ENCODE measurements at places on chromosomes 2 and 18.

DNA sequence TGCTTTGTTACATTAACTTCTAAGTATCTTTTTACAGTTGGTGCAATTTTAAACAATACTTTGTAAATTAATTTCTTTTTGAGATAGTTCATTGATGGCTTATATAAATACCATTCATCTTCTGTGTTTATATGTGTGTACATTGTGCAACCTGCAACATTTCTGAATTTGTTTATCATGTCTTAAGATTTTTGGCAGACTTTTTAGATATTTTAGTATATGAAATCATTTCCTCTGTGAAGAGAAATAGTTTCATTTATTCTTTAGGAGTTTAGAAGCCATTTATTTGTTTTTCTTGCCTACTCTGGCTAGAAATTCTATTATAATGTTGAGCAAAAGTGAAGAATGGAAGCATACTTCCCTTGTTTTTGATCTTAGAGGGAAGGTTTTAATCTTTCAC, 337.8 kb upstream of the DSEL start:
- no peak for DNase-seq

DNA sequence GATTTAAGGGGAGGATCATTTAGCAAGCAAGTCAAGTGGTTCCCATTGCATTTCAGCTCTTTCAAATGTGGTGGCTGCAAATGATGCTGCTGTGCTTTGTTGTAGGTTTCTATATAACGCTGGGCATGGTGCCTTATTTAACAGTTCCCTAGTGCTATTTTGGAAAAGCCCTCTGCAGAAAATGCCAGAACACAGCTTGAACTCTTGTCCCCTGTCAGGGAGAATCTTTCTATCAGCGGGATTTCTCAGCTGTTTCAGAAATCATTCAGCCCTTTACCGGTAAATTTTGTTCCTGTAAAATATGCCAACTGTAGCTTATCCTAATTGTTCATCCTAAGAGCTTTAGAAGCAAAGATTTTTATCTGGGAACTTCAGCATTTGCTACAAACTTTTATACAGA, 77.8 kb upstream of the DTNA start:
- no peak for DNase-seq

DNA sequence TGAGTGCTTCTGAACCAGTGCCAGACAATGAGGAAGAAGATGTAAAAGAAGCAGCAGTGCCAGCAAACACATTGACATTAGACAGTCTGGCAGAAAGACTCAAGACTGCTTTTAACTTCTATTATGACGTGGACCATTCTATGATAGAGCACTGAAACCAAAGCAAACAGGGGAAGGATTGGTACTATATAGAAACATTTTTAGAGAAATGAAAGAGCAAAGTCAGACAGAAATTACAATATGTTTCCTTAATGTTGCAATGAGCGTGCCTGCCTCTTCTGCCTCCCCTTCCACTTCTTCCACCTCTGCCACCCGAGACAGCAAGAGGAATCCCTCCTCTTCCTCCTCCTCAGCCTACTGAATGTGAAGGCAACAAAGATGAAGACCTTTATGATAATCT, 39.7 kb downstream of the DHX57 start:
- no peak for DNase-seq

DNA sequence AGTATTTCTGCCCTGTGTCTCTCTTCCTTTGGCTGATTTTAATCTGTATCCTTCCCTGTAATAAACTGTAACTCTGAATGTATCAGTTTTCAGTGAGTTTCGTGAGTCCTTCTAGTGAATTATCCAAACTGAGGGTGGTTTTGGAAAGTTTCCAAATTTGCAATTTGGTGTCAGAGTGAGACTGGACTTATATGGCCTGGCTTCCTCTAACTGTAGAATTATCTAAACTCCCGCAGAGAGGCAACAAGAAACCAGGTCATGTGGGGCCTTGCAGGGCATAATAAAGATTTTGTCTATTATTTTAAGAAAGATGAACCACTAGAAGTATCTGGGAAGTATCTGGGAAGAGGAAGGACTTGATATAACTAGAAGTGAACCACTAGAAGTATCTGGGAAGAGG, 95.3 kb upstream of the RNF152 start:
- no peak for DNase-seq

DNA sequence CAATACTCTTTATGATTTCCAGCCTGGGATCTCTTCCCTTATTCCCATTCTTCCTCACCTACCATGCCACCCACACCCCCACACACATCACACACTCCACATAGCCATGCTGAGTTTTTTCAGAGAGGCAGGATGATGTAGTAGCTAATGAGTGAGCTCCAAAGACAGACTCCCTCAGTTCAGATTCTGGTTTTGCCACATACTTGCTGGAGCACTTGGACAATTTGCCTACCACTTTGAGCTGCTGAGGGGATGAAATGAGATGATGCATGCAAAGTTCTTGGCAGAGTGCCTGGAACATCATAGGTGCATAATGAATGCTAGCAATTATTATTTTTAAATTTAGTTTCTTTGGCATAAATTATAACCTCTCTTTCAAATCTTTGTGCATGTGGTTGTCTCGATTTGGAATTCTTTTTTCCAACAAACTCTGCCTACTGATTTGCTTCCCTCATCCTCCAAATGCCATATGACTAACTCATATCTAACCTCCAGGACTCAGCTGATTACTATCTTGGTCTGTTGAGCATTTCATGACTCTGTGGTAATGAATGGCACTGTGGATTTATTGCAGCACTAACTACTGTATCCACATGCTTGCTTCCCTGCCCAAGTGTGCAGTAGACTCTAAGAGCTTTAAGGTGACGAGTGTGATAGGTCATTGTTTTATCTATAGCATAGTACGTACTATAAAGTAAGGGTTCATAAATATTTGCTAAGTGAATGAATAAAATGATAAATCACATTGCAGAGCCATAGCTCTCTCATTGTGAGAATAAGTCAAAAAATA, 99.1 kb downstream of the TACR1 start:
- DNase-seq: no peak

- no peak for DNase-seq
Observed at GRCh38 chr2:229467783-229468182, 196.7 kb upstream of the PID1 start.

GRCh38 chr2:201618744-201619662, 24.3 kb downstream of the TMEM237 start:
- DNase-seq: no peak

Measured in RPMI8226 (cell line).